Stimulated activated CD8-positive, alpha-beta memory T cell treated with anti-CD3 and anti-CD28 coated beads, Interleukin-15, amount 100 ng/mL, for 4 hours (primary cell): ENCODE measurements at places on chromosomes 2 and 18.

DNA sequence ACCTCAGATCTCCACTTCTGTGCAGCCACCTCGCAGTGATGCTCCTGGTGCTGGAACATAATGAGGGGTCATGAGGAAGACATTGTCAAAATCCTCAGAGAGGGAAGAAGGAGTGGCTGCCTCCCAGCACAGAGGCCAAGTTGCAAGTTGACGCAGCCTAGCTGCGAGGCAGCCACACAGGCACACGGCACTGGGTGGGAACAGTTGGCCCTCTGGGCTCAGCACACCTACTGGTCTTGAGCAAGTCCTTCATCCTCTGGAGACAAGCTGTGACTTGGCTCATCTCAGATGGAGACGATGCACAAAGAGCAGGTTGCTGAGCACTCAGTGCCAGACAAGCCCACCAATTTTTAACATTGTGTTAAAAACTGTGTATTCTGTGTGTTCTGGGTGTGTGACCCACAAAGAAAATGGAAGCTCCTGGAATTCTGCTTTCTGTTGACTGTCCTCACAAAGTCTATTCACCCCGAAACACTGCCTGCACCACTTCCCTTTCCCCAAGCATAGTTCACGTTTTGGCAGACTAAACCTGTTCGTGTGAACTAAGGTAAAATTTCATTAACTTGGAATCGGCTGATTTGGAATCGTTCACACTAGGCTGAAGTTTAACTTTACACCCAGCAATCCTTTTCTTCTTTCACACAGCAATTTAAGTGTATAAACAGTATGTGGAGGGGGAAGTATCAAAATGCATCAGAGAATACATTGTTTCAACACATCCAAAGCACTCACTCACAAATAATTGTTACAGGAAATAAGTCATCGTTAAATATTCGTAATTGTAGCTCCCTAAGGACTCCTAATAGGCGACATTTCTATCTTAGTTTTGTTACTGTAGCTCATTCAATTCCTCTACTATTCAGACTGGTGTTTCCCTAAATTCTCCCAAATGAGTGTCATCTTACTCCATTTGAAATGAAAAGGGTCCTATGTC lies 266.6 kb upstream of the ID2 start:
- DNase-seq = no peak

- no peak for DNase-seq
Observed at GRCh38 chr2:161141033-161141432, 19.2 kb upstream of the TANK start.

DNA sequence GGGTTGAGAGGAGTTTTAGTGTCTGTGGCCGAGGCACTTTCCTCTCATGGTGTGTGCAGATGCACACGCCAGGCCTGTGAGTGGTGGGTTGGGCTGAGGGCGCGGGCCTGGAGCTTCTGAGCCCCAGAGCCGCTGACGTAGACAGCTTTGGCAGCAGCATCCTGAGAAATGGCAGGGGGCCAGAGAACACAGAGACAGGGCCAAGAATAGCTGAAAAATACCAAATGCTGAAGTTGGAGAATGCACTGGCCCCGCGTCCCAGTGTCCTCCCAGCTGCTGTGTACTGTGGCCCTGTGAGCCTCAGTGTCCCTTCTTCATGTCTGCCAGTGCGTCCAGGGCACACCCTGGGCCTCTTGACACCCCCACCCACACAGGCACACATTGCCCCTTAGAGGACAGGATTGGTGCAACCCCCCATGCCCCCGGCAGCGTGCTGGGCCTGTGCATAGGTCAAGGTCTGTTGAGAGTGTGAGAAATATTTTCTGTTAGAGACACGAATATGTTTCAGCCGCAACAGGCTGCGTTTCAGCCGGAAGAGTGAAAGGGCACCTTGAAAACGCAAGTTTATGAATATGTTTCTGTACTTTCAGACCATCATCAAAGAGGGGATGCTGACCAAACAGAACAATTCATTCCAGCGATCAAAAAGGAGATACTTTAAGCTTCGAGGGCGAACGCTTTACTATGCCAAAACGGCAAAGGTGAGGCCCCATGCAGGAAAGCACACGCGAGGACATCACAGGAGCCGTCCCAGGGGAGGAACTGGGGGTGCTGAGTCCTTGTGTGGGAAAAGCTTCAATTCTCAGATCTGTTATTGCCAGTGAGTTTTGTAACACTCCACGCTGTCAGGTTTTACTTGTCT lies 33.6 kb downstream of the DGKD start:
- DNase-seq = no peak

DNA sequence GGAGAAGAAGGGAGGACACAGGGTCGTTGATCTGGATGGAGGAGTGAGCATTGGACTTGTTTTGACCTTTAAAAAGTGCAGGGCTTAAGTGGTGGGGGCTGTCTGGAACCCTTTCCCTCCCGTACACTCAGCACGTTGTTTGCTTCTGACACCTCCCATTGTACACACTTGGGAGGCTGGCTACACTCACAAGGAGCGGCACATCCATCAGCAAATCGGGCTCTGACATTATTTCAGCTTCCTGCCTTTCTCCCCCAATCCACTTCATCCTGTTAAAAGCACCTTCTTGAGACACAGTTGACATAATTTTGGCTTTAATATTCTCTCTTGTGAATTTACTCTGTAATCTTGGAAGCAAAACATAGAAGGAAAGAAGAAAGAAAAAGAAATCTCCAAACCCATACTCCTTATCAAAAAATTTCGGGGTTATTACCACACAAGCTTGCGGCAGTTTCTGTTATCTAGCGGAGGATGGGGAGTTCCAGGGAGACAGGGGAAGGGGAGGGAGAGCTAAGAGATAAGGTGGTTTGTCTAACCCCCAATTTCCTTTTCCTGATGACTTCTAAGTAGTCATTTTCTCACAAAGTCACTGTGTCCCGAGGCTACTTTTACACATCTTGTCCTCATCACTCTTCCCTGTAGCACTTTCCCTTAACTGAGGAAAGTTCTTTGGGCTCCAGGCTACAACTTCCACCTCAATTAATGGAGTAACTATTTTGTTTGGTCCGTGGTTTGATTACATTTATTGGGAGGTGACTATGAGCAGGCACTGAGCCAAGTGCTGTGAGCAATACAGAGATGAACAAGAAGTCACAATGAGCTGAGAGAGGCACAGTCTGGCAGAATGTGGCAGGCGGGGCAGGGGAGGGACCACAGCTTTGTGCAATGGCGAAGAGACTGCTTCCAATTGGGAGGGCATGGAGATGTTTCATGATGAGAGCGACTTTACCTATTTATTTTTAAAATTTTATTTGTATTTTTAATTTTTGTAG lies 240.1 kb upstream of the MEX3C start:
- DNase-seq = no peak
